ENCODE measurements at places on chromosomes 12 and 14.

DNA sequence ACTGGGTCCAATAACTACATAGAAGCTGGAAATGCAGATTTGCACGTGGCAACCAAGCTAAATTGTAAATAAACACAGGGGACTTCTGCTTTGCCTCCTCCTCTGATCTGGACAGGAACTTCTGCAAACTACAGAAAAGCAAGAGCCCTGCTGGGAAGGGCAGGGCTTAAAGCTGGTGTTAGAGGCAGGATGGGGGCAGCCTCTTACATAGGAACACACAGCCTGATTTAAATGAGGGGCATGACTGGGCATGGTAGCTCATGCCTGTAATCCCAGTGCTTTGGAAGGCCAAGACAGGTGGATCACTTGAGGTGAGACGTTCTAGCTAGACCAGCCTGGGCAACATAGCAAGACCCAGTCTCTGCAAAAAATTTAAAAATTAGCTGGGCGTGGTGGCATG lies 46.7 kb downstream of the ERH start:
- DNase-seq = no peak

GRCh38 chr12:32098112-32098511 lies 8.5 kb upstream of the BICD1 start:
- no peak for DNase-seq

- no peak for DNase-seq
Observed at GRCh38 chr14:48289701-48290100, 614.3 kb upstream of the MDGA2 start.

GRCh38 chr12:131147894-131148293 lies 194.2 kb downstream of the ADGRD1 start:
- DNase-seq = no peak

DNA sequence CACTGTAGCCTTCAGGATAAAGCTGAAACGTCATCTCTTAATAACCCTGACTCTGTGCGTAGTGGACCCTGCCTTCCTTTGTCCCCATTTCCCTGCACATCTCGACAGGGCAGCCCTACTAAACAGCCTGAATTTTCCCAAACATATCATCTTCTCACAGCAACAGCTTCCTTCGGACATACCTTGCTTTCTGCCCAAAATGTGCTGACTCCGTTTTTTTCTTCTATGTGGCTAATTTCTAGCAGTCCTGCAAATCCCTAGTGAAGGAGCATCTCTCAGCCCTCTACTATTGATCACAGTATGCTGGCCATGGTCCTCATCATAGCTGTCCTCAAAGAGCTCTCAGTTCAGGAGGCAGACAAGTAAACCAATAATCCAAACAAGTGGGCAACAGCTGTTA lies 53.1 kb upstream of the PCED1B start:
- DNase-seq = no peak

GRCh38 chr14:66111891-66112290 lies 374.3 kb upstream of the CCDC196 start:
- no peak for DNase-seq

- no peak for DNase-seq
Observed at GRCh38 chr12:75705749-75706711, 194.6 kb upstream of the KRR1 start.

- no peak for DNase-seq
Observed at GRCh38 chr14:71238835-71239234, 331.6 kb downstream of the PCNX1 start.

GRCh38 chr12:123995023-123995748 lies 22.2 kb downstream of the ZNF664 start:
- DNase-seq = no peak

GRCh38 chr14:22630486-22630885 lies 13.7 kb downstream of the OR6J1 start:
- DNase-seq = no peak

- DNase-seq = no peak
Observed at GRCh38 chr12:74999474-74999873, 210.2 kb downstream of the KCNC2 start.

DNA sequence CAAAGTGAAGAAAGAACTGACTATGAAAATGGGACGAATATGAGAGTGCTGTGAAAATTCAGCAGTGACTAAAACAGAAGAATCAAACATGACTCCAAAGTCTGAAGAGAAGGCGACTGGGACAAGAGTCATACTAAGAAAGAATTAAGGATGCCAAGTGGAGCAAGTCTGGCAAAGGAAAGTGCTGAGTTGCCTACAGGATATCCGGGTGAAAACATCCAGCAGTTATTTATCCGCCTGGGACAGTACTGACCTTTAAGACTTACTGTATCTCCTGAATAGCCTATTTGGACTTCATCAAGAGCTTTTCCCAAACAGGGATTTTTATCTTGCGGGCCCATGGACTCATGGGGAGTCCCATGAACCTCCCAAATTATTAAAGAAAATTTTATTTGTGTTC lies 41.1 kb downstream of the KICS2 start:
- DNase-seq = no peak

- DNase-seq = no peak
Observed at GRCh38 chr12:4780641-4781611, 60.7 kb downstream of the GALNT8 start.

DNA sequence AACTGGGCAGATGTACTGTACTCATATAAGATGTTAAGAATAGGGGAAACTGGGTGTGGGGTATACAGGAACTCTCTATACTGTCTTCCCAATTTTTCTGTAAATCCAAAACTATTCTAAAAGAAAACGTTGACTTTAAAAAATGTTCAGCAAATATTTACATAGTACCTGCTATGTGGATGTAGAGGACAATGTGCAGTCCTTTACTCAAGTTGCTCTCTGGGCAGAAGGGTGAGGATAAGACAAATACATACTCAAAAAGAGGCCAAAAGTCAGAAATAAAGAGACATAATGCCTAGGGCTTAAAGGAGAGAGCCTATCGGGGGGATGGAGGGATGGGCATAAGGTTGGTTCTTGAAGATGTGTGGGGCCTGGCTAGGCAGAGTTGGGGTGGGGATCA lies 44.7 kb downstream of the PPP1R36 start:
- DNase-seq = no peak

DNA sequence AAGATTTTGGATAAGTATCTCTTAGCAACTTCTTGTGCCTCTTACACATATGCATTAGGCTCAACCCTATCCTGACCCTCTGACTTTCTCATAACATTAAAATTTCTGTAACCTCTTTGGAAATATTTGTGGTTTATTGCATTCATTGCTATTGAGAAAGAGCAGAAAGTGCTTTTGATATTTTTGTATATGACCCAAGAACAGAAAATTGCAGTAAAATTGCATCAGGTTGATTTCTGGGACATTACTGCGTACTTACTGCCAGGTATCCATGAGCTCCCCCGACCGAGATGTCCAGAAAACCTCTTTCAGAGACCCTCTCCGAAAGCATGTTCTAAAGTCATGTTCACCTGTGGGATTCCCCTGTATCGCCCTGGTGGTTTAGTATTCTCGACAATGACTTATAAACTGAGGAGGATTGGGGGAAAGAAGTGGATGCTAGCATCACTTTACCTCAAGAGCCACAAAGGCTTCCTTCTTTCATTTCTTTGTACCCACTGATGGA lies 14.5 kb upstream of the IL22 start:
- DNase-seq = no peak

- DNase-seq = no peak
Observed at GRCh38 chr12:28223025-28223554, 32.8 kb downstream of the CCDC91 start.

DNA sequence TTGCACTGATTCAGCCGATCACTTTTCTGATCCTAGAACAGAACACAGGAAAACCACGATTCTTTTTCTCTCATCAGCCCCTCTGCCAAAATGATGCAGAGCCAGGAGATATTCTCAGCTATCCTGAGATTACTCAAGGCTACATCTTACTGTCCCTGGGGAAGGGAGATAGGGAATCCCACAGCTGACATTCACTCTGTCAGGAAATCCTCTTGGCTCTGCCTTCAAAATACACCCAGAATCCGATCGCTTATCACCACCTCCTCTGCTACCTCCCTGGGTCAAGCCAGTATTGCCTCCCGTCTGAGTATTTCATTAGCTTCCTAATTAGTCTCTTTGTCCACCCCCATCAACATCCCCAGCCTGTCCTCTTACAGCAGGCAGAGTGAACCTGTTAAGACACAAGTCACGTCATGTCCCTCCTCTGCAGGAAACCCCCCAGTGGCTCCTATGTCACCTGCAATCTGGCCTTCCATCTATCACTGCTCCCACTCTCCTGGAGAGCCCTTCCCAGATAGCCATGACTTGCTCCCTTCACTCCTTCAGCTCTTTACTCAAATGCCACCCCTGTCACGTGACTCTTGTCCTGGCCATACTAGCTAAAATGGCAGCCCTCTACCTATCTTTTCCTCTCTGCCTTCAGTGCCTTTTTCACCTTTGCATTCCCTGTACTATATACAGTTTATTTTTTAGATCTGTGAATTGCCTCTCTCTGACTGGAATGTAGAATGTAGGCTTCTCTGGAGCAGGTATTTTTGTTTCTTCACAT lies 70.3 kb downstream of the GALNT4 start:
- no peak for DNase-seq

- no peak for DNase-seq
Observed at GRCh38 chr12:116459916-116460663, 99.1 kb upstream of the MAP1LC3B2 start.

DNA sequence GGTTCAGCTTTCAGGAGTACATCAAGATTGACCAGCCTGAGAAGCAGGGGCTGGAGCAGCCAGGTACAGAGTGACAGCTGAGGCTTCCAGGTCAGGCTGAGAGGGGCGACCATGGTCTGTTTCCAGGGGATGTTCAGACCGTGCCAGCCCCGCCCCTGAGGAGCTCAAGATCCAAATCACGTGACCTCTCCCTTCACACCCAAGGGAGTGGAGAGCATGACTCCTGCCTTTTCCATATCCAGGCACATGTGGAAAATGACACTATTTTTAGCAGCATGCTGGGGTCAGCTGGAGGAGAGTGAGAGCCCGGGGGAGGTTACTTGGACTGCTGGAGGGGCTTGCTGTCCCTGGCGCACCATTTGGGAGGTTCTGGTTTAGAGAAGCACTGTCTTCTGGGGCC lies 92.7 kb downstream of the B4GALNT3 start:
- no peak for DNase-seq

All from activated CD8-positive, alpha-beta memory T cell treated with anti-CD3 and anti-CD28 coated beads for 1 hour (primary cell).